ENCODE measurements at places on chromosomes 3 and 15. TPM values are rescaled to one million over a fixed set of nuclear protein-coding genes. Genes with fewer than 3 reads are reported as not detected.
A peak's percentile ranks its signal among the peaks of the same experiment; 100 is the strongest.

EFCC1 gene
- 13.9 TPM for total RNA-seq

DAZL gene
- not detected for total RNA-seq

ITPKA gene
- 30.9 TPM for total RNA-seq

SLC22A14 gene
- not detected for total RNA-seq

- no peak for DNase-seq
- H3K27me3 ChIP-seq, result no peaks in the 10 kb centered on the region
- H3K4me1 ChIP-seq, result no peaks in the 10 kb centered on the region
These were observed 170.6 kb upstream of the EPHA3 start for GRCh38 chr3:88936831-88937230.

DNA sequence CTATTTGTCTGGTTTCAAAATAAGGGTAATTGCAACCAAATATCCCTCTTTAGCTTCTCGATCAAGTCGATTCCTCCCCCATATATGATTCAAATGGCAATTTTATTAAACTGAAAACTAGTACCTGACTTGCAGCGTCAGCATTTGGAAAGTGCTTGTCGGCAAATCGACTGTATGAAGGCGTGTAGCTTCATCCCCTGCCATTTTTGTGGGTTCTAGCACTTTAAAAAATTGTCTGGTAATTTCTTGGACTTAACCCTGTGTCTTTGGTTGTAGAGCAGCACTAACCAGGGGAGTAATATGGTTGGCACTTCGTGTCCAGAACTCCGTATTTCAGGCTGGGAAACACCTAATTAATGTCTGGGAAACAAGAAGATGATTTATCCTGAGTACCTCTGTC is 573 bp downstream of the MME start:
- H3K27ac ChIP-seq, result no peak overlapping the region
- peak overlapping the region; percentile 73 for H3K4me3 ChIP-seq
- H3K36me3 ChIP-seq, result no peaks in the 10 kb centered on the region
- DNase-seq, result peak; percentile 16

DNA sequence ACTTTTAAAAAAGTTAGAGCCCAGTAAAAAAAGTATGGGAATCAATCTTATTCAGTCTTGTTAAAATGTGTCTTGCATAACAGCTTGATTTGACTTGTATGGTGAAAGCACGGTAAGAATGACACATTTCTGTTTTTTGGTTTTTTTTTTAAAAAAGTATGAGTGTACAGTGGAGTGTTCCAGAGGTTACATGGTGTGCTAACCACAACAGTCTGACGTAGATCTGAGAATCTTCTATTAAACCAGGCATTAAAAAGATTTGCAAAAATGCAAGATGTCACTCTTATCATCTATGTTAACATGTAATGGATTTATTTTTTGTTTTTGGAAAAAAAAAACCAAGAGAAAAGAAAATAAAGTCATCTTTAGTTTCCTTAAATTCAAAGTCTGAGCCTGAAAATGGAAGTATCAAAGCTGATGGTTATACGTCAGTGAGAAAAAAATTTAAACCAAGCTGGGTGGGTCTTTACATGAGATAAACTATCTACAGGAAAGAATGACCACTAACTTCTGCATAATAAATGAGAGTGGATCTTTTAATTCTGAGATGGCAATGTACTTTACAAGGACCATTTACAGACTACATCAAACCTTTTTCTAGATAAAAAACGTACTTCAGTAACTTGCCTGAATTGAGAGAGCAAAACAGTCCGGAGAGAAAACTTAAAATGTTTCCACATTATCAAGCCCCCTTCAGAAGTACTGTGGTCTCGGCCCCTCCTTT is 1.6 kb downstream of the GABPB1 start:
- peaks cover 69% of the 10 kb centered on the region for H3K4me1 ChIP-seq
- no peaks in the 10 kb centered on the region for H3K27me3 ChIP-seq
- peak overlapping the region; percentile 100 for H3K27ac ChIP-seq

DNA sequence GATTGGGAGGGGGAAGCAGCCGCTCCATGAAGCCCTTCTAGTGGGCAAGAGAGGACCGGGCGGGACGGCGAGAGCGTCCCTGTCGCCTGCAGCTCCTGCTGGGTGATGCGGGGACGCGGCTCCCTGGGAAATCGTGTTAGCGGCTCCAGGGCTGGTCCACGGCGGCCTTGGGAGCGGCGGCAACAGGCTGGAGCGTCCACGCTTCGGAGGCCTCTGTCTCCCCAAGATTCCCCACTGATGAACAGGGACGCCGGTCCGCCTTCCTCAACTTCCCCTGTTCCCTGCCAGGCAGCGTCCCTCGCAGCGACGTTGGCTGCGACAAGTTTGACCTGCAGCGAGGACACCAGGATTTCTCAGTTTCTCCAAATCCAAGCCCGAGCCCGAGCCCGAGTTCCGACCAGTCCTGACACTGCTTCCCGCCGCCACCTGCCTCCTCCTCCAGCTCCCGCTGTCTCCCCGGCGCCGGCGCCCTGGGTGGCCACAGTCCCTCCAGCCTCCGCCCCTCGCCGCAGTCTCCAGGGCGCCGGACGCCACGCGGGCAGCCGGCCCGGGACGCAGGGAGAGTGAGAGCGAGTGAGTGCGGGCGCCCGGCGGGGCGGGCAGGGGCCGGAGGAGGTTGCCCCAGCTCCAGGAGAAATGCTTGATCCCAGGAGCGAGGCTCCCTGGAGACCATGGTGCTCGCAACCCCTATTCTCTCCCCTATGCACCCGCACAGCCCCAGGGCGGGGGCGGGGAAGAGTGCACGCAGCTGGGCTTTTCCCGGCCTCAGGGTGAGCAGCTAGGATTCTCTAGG is 78.1 kb upstream of the RNF7 start:
- H3K27ac ChIP-seq, result peak overlapping the region; percentile 2
- H3K4me1 ChIP-seq, result peaks cover 18% of the 10 kb centered on the region
- peak overlapping the region; percentile 58 for H3K4me3 ChIP-seq
- H3K36me3 ChIP-seq, result no peaks in the 10 kb centered on the region
- peak; percentile 83 for DNase-seq

GRCh38 chr3:52650439-52650838 is 35.3 kb downstream of the PBRM1 start:
- H3K27ac ChIP-seq, result no peak overlapping the region
- no peaks in the 10 kb centered on the region for H3K27me3 ChIP-seq
- no peaks in the 10 kb centered on the region for H3K4me1 ChIP-seq
- DNase-seq, result no peak
- peaks cover 95% of the 10 kb centered on the region for H3K36me3 ChIP-seq
- H3K4me3 ChIP-seq, result no peak overlapping the region

DNA sequence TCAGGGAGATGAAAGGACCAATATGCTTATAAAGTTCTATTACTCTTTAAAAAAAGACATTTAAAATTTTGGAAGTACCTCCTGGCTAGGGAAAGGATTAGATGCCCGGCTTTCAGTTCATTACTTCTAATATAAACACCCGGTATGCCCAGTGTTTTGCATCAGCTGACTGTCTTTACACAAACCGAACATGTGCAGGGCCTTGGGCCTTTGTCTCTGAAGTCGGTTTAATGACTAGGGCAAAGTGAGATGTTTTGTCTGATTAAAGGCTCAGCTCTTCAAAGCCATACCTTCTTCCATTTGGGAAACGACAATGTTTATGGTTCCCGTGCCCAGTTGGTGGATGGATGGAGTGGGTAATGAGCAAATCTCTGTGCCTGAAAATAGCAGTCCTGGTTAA is 179.3 kb upstream of the LRTM1 start:
- H3K27me3 ChIP-seq, result no peaks in the 10 kb centered on the region
- no peak overlapping the region for H3K27ac ChIP-seq
- H3K36me3 ChIP-seq, result no peaks in the 10 kb centered on the region
- no peak for DNase-seq
- no peaks in the 10 kb centered on the region for H3K4me1 ChIP-seq
- no peak overlapping the region for H3K4me3 ChIP-seq

DNA sequence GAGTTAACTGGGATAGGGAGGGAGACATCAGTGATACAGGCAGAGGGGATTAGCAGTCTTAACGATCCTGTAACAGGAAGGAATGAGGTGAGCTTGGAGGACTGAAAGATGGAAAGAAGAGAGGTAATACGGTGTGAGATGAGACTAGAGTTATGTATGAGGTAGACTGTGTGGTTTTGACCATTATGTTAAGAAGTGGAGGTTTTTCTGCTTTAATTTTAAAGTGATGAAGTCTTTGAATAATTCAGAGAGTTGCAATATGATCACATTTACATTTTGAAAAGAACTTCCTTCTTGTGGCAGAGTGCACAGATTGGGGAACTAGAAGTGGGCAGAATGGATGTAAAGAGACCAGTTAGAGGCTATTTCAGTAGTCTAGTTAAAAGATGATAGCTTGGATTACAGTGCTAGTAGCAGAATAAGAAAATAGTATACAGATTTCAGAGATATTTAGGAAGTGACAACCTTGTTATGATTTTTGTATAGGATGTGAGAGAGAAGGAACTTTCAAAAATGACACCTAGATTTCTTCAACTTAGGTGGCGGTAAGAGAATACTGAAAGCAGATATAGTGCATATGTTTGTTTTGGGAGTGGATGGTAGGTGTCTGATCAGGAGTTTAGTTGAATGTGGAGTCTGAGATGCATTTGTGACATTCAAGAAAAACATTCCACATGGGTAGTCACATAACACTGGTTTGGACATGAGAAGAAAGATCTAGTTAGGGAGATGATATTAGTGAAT is 40.5 kb downstream of the STT3B start:
- no peak for DNase-seq
- H3K36me3 ChIP-seq, result no peaks in the 10 kb centered on the region
- H3K4me3 ChIP-seq, result no peak overlapping the region

- H3K27me3 ChIP-seq, result no peaks in the 10 kb centered on the region
- no peaks in the 10 kb centered on the region for H3K36me3 ChIP-seq
- H3K4me3 ChIP-seq, result no peak overlapping the region
- H3K4me1 ChIP-seq, result no peaks in the 10 kb centered on the region
These were observed 179.5 kb upstream of the PDZRN3 start for GRCh38 chr3:73804204-73804603.

Data from stomach (tissue), 19 donors.